ENCODE measurements at places on chromosomes 3 and 15. TPM values are rescaled to one million over a fixed set of nuclear protein-coding genes. Genes with fewer than 3 reads are reported as not detected.

DNA sequence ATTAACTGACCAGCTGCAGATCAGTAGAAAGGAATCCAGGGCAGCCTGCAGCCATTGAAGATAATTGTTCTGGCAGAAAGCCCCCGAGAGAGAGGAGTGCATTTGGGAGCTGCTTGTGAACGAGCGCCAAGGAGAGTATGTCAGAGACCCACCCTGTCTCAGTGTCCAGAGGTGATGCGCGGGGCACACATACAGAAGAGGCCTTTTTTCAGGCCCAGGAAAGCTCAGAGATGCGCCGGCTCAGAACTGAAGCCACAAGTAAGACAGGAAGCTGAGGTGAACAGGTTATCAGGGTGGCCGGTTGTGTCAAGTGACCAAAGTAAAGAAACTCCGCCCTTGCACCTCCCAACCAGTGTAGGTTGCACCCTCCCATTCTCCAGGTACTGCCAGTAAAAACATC lies 59.8 kb upstream of the HEG1 start:
- peaks cover 34% of the 10 kb centered on the region for H3K4me1 ChIP-seq
- H3K27me3 ChIP-seq = peaks cover 18% of the 10 kb centered on the region
- no peak overlapping the region for H3K27ac ChIP-seq
- H3K36me3 ChIP-seq = no peaks in the 10 kb centered on the region
- H3K4me3 ChIP-seq = no peak overlapping the region

- H3K4me1 ChIP-seq = no peaks in the 10 kb centered on the region
- H3K27ac ChIP-seq = no peak overlapping the region
- no peaks in the 10 kb centered on the region for H3K36me3 ChIP-seq
- DNase-seq = no peak
- H3K4me3 ChIP-seq = no peak overlapping the region
Observed at GRCh38 chr3:94524102-94524919, 461.4 kb downstream of the NSUN3 start.

DNA sequence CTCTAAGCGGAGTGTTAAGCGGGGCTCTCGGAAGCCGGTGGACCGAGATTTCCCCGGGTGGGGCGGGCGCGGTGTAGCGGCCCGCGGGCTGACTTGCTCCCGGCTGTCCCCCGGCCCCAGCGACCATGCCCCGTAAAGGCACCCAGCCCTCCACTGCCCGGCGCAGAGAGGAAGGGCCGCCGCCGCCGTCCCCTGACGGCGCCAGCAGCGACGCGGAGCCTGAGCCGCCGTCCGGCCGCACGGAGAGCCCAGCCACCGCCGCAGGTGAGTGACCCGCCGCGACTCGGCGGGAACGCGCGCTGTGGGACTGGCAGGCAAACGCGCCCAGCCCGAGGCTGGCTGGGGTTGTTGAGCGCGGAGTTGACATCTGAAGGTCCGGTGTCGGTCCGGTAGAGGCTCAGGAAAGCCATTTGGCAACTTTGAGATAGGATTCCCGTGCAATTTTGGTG lies 1.3 kb downstream of the SMC4 start:
- peak overlapping the region; percentile 96 for H3K4me3 ChIP-seq
- peaks cover 36% of the 10 kb centered on the region for H3K36me3 ChIP-seq
- H3K27me3 ChIP-seq = peaks cover 4% of the 10 kb centered on the region
- peaks cover 40% of the 10 kb centered on the region for H3K4me1 ChIP-seq
- peak; percentile 81 for DNase-seq
- peak overlapping the region; percentile 97 for H3K27ac ChIP-seq

DNA sequence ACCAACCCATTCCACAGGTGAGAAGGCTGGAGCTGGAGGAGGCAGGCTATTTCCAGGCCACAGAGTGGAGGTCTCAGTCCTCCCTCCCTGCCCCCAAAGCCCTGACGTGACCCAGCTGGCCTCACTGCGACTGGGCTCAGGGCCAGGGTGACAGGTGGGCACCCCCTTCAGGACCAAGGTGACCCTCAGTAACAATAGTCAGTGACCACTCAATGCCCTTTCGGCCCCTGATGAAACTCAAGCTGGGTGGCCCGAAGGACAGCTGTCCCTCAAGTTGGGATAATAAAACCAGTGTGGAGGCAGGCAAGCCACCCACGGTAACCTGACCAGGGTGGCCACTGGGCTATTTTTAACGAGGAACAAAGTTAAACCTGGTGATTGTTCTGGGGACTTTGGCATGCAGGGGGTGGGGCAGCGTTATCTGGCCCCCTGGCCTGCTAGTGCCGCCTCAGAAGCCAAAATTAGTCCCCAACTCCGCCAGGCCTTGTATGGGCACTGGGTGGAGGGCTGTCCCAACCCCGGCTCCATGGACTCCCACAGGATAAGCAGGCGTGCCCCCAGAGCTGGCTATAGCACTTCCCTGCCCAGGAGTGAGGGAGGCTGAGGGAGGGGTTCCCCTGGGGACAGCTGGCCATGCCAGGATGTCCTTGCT lies 1.1 kb downstream of the TNNC1 start:
- no peak overlapping the region for H3K27ac ChIP-seq
- no peak overlapping the region for H3K4me3 ChIP-seq
- H3K4me1 ChIP-seq = peaks cover 28% of the 10 kb centered on the region
- H3K36me3 ChIP-seq = peaks cover 9% of the 10 kb centered on the region
- DNase-seq = no peak

- peak; percentile 75 for DNase-seq
- peaks cover 25% of the 10 kb centered on the region for H3K4me1 ChIP-seq
- peak overlapping the region; percentile 92 for H3K4me3 ChIP-seq
Observed at GRCh38 chr15:34436126-34436955, 1.3 kb downstream of the GOLGA8A start.

DNA sequence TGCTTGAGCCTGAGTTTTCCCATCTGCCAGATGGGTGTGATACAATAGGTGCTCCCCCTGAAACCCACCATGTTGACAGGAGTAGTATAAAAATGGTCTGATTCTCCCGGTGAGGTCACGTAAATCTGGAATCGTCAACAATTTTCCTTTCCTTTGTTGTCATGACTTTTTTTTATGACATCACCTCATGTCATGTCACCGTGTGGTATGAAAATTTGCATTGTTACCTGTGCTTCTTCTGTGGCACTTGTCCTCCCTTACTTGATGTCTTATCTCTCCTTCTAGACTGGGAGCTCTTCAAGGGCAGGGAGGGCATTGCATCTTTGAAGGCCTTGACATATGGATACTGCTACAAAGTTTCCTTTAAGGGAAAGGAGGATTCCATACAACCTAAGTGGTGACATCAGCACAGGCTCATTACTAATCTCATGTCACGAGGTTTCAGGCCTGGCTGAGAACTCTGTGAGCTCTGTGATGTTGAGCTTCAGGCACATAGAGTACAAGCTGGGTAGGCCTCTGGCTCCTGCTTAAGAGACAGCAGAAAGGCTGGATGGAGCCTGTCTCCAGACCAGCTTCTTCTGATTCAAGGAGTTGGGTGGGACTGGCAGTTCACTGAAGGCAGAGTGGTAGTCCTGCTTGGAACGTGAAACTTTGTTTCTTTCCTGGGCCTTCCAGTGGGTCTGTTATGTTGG lies 66.3 kb downstream of the LPP start:
- peaks cover 15% of the 10 kb centered on the region for H3K4me1 ChIP-seq
- peaks cover 24% of the 10 kb centered on the region for H3K36me3 ChIP-seq
- no peak overlapping the region for H3K4me3 ChIP-seq
- DNase-seq = no peak
- H3K27ac ChIP-seq = no peak overlapping the region

DNA sequence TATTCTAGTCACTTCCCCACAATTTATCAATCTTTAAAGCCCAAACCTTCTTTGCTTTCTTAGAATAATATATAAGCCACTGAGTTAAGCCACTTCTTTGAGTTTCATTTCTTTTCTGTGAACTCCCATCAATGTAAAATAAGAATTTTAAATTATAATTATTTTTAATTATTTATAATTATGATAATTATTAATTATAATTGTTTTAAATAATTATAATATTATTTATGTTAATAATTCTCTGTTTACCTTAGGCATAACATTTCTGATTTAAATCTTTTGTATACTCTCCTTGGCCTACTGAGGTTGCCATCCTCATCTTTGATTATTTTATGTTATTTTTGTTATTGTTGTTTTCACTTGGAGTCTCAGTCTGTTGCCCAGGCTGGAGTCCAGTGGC lies 644.2 kb downstream of the ROBO2 start:
- DNase-seq = no peak
- no peak overlapping the region for H3K4me3 ChIP-seq
- no peaks in the 10 kb centered on the region for H3K4me1 ChIP-seq

DNA sequence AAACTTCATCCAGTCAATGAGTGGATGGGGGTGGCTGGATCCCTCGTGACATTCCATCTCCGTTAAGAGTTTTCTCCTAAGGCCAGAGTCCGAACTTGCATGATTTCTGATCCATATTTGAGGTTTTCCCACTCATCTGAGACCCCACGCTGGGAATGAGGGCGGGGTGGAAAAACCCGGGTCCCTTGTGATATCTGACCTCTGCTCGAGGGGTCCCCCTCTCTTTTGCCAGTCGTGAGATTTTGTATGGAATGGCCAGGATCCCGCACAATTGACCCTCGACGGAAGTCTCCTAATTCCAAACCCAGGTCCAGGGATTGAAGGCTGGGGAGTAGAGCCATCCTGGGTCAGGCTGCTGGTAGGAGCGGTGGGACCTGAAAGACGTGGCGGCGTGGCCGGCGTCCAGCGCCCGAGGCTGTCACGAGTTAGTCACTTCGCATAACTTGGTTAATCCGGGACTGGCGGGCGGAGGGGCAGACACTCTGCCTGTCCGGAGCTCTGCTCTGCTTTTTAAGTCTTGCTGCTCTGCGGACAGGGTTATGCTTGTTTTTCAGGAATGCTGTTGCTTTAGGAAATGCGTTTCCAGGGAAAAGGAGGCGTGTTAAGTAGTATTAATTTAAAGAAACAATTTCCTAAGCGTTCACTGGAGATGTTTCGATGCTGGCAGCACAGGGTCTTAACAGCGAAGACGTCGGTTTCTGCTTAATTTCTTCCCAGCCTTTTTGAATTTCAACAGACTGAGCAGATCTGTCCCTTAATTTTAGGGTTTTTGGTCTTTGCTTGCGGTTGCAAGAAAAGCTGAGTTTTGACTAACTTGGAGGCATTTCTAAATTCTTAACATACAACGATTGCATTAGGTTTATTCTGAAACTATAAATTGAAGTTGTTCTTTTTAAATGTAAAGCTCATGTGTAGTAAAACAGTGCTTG lies 69.7 kb upstream of the LRRFIP2 start:
- peak overlapping the region; percentile 97 for H3K27ac ChIP-seq
- peaks cover 33% of the 10 kb centered on the region for H3K4me1 ChIP-seq
- H3K4me3 ChIP-seq = peak overlapping the region; percentile 98
- DNase-seq = peak; percentile 80
- peaks cover 14% of the 10 kb centered on the region for H3K36me3 ChIP-seq

DNA sequence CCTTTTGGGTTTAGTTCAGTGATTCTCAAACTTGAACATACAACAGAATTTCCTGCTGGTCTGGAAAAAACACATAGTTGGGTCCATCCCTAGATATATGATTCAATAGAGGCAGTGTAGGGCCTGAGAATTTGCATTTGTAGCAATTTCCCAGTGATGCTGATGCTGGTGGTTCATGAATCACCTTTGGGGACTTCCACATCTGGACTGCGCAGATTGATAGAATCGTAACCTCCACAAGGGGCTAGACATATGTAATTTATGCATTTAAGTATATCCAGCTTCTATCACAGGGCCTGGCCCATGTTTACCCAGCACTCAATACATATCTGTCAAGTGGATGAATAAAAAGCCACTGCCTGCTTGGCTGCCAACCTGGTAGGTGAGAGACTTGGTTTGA lies 33.8 kb upstream of the SUCLG2 start:
- DNase-seq = no peak
- H3K36me3 ChIP-seq = no peaks in the 10 kb centered on the region
- no peak overlapping the region for H3K27ac ChIP-seq

GRCh38 chr15:93173369-93173768 lies 84.4 kb upstream of the RGMA start:
- H3K36me3 ChIP-seq = no peaks in the 10 kb centered on the region
- H3K4me1 ChIP-seq = no peaks in the 10 kb centered on the region
- DNase-seq = no peak
- H3K27me3 ChIP-seq = peaks cover 14% of the 10 kb centered on the region
- no peak overlapping the region for H3K27ac ChIP-seq
- no peak overlapping the region for H3K4me3 ChIP-seq

DNA sequence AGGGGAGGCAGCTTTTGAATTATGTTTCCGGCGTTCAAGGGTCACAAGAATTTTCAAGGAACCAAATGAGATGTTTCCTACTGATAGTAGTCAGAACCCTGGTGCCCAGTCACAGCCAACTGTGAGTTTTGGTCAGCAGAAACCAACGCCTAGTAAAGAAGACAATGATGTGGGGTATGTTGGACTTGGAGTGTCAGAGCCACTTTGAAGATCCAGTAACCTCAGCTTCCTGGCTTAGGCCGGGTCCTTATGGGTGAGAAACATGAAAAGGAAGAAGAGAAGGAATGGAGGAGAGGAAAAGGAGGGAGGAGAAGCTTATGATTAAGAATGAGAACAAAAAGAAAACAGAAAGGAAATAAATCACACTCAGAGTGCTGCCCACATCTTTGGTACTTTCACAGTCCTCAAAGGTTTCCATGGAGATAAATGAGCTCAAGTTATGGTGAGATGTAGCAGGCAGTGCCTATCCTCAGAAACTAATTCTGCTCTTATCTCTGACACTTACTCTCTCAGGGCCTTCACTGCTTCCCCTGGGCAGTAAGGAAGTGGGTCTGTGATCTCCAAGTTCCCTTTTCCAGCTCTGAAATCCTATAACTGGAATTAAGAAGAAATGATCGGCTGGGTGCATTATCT lies 2.0 kb upstream of the MCF2L2 start:
- peaks cover 36% of the 10 kb centered on the region for H3K4me1 ChIP-seq
- peak overlapping the region; percentile 93 for H3K27ac ChIP-seq
- H3K4me3 ChIP-seq = peak overlapping the region; percentile 30

GRCh38 chr15:37038716-37039106 lies 61.6 kb downstream of the MEIS2 start:
- no peaks in the 10 kb centered on the region for H3K36me3 ChIP-seq
- no peaks in the 10 kb centered on the region for H3K4me1 ChIP-seq
- no peak overlapping the region for H3K27ac ChIP-seq
- H3K27me3 ChIP-seq = no peaks in the 10 kb centered on the region

DNA sequence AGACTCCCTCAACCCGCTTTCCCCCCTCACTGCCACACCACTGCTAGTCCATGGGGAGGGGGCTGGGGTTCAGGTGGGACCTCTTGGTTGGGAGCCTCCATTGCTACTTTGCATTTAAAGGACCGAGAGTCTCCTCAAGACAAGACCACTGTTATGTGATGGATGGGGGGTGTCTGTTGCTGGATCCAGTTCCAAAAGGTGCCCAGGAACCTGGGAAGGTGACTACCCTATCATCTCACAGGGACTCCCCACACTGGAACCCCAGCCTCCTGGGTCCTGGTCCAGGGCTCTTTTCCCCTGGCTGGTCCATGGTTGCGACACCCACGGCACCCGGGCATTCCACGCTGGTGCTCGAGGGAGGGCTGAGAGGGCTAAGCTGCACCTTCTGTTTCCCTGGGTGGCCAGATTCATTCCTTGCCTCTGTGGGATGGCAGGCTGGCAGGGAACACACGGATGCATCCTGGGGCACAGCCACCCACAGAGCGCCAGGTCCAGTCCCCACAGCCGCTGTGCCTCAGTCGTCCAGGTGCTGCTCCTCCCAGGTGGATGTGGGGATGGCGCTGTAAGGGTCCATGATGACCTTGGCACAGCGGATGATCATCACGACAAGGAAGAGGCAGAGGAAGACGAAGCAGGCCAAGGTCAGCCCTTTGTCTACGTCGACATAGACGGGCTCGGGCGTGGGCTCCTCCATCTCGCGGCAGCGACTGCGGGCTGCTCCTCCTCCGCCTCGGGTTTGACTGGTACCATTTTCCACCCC lies 48.6 kb downstream of the FAH start:
- H3K36me3 ChIP-seq = no peaks in the 10 kb centered on the region
- peaks cover 12% of the 10 kb centered on the region for H3K27me3 ChIP-seq
- no peak overlapping the region for H3K4me3 ChIP-seq

Gene KBTBD13
- not detected for total RNA-seq

Gene UROC1
- not detected for total RNA-seq

Gene AMOTL2
- not detected for total RNA-seq

Gene ZNF717
- 10.3 TPM for total RNA-seq

Gene ST8SIA2
- total RNA-seq = not detected

Measured in activated CD4-positive, alpha-beta T cell treated with anti-CD3 and anti-CD28 coated beads, Interleukin-2, amount 10 ng/mL, durations not matched to agents 24 days and 14 days (primary cell).